Smooth muscle cell of bladder (primary cell): ENCODE measurements at places on chromosomes 7 and 10. TPM values are rescaled to one million over a fixed set of nuclear protein-coding genes. Genes with fewer than 3 reads are reported as not detected.

TMEM176A gene
- total RNA-seq, result 1.1 and 70.8 TPM in 2 replicates

EBF3 gene
- 3.7 TPM in 2 replicates for total RNA-seq

IGFBP1 gene
- total RNA-seq, result 0.14 TPM in 1 of 2 replicates, not detected in the other

AGR2 gene
- total RNA-seq, result not detected in 2 replicates

CLDN4 gene
- 0.14 and 1.5 TPM in 2 replicates for total RNA-seq

ACTL6B gene
- not detected in 2 replicates for total RNA-seq

HTR5A gene
- total RNA-seq, result not detected in 2 replicates

HOXA11 gene
- total RNA-seq, result 8.5 and 9.6 TPM in 2 replicates

FOXP2 gene
- total RNA-seq, result 2.4 and 3.2 TPM in 2 replicates

RTKN2 gene
- total RNA-seq, result 0.83 and 1.00 TPM in 2 replicates

HYAL4 gene
- not detected in 2 replicates for total RNA-seq

REEP3 gene
- 37.0 and 47.4 TPM in 2 replicates for total RNA-seq

ARMC10 gene
- 39.1 and 45.7 TPM in 2 replicates for total RNA-seq

SLC26A3 gene
- not detected in 2 replicates for total RNA-seq

DNAH11 gene
- total RNA-seq, result 0.28 and 0.46 TPM in 2 replicates

CCAR1 gene
- 21.7 and 22.8 TPM in 2 replicates for total RNA-seq

CALML3 gene
- total RNA-seq, result under 0.01 TPM in 1 of 2 replicates, not detected in the other

EVX1 gene
- under 0.01 TPM in 1 of 2 replicates, not detected in the other for total RNA-seq

HOXA9 gene
- total RNA-seq, result 5.8 and 7.9 TPM in 2 replicates

GATA3 gene
- total RNA-seq, result not detected in 2 replicates

ENTPD1 gene
- 0.74 and 4.0 TPM in 2 replicates for total RNA-seq

SFXN2 gene
- 2.1 and 4.3 TPM in 2 replicates for total RNA-seq

ARID5B gene
- 72.1 and 84.9 TPM in 2 replicates for total RNA-seq

CAV1 gene
- total RNA-seq, result 150 and 234 TPM in 2 replicates

RADIL gene
- 0.46 and 0.57 TPM in 2 replicates for total RNA-seq

LIPK gene
- not detected in 2 replicates for total RNA-seq

PRKCQ gene
- under 0.01 and 0.09 TPM in 2 replicates for total RNA-seq
